Renal pelvis (tissue), 12 donors: ENCODE measurements at places on chromosomes 6 and 20. TPM values are rescaled to one million over a fixed set of nuclear protein-coding genes. Genes with fewer than 3 reads are reported as not detected.
A peak's percentile ranks its signal among the peaks of the same experiment; 100 is the strongest.

Gene ZNF165
- polyA plus RNA-seq = 4.1 TPM

Gene ADAM33
- 13.3 TPM for polyA plus RNA-seq

Gene MDC1
- 53.0 TPM for polyA plus RNA-seq

Gene RBM24
- polyA plus RNA-seq = 1.2 TPM

Gene PLA2G7
- 2.4 TPM for polyA plus RNA-seq

Gene HLA-DMB
- 53.3 TPM for polyA plus RNA-seq

Gene TTLL9
- polyA plus RNA-seq = 5.7 TPM

Gene ZFAND3
- 144 TPM for polyA plus RNA-seq

Gene OOEP
- polyA plus RNA-seq = 0.16 TPM

Gene MANEA
- polyA plus RNA-seq = 23.0 TPM

DNA sequence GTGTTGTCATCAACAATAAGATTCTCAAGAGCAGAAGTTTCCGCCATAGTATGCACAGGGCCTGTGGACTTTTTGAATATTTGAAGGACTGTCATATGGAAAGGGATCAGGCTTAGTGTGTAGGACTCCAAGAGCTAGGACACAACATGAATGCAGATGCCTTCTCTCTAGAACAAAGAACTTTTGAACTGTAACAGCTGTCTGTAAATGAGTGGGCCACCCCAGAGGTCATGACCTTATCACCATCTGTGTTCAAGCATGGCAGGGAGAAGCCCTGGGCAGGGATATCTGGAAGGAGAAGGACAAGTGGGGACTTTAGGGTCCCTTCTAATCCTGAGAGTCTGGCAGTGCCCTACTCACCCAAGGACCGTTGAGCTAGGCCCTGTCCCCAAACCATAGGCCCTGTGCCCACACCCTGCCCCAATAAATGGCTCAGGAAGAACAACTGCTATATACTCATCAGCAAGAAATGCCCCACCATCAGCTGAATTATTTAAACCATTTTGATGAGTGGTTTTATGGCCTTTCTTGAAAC, 70.6 kb downstream of the MTHFD1L start:
- DNase-seq = no peak

- DNase-seq = no peak
Measured at GRCh38 chr6:108350528-108350927, 55.7 kb downstream of the AFG1L start.

DNA sequence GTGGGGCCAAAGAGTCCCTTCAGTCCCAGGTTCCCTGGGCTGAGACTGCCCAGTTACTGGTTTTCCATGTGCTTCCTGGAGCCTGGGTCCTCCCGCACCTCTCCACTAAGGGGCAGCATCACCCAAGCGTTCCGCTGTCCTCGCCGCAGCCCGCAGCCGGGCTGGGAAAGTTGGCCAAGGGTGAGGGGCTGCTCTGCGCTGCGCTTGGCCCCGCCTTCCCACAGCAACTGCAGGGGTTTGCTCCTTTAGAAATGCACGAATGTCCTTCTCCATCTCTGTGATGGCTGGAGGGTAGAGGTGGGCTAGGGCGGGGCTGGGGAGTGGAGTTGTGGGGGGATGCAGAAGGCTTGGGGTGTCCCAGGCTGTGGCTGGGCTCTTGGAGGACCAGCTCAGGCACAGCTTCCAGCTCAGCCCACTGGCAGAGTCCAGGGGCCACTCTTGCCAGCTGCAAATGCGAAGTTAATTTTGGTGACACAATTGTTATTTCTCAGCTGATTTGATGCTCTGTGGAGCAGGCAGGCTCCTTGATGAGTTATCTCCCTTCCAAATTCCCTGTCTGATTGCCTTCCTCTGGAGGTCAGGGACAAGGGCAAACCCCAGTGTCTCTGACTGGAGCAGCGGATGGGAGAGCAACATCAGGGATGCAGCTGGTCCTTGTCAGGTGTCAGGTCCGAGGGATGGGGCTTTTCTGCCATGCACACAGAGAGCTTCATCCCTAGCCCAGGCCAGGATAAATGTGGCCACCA, 63.2 kb downstream of the NOL4L start:
- DNase-seq = peak; percentile 76

GRCh38 chr20:32224463-32224862, 16.8 kb downstream of the POFUT1 start:
- DNase-seq = no peak

- no peak for DNase-seq
Measured at GRCh38 chr20:11051136-11051535, 377.3 kb upstream of the JAG1 start.

GRCh38 chr6:141413196-141413595, 719.5 kb upstream of the GJE1 start:
- DNase-seq = no peak

DNA sequence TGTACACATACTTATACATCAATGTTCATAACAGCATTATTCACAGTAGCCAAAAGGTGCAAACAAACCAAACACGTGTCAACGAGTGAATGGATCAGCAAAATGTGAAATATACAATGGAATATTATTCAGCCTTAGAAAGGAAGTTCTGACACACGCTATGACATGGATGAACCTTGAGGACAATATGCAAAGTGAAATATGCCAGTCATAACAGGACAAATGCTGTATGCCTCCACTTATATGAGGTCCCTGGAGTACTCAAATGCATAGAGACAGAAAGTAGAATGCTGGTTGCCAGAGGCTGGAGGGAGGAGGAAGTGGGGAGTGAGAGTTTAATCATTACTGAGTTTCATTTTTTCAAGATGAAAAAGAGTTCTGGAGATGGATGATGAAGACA, 37.8 kb upstream of the IGF2R start:
- no peak for DNase-seq

DNA sequence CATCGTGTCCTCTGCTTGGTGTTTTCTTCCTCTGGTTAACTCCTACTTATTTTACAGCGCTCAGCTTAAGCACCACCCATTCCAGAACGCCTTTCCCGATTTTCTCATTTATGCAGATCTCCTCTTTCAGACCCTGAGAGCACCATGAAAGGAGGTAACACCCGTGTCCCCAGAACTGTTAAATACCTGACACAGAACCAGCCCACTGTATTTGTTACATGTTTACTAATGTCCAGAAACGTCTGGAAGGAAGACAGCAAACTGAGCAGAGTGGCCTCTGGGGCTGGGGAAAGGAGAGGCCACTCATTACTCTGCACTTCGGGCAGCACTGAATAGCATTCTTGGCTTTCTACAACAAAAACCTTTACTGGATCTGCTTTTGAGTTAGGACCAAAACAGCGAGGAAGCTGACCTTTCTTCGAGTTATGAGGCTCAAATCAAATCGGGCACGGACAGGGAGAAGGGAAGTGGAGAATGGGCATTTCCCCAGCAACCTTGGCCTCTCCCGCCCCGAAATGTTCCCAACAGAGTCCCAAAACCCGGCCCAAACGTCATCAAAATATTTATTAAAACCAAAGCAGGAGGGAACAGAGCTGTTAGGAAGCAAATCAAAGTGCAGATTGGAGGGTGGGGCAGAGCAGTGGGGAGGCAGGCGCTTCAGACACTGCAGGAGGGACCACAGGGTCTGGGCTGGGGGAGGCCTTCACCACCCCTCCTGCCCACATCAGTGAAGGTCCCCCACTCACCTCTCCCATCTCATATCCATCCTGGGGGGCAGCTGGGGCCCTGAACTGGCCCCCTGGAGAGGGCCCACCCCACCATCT, 1.1 kb upstream of the NECAB3 start:
- no peak for DNase-seq

- peak; percentile 42 for DNase-seq
Measured at GRCh38 chr20:48538058-48538825, 289.6 kb downstream of the PREX1 start.

GRCh38 chr6:129929433-129929832, 68.3 kb upstream of the TMEM244 start:
- DNase-seq = no peak

DNA sequence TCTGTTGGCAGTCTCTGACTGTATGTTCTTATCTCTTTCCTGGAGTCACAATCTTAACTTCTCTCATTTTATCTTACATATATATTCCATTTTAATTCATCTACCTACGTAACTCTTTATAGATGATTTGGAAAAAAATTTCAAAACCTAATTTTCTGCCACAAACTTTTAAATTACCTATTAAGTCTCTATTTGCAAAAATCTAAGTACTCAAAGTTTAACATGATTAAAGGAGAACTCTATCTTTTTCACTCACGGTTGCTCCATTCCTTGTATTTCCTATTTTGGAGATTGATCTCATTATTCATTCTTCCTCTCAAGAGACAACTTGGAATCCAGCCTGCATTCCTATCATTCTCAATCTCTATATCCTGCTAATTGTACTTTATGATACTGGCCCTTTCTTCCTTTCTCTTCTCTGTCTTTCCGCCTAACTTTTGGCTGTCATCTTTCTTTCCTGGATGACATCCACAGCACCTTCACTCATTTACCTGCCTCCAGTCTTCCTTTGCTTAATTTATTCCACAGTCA, 1071.1 kb upstream of the CITED2 start:
- no peak for DNase-seq

- no peak for DNase-seq
Measured at GRCh38 chr20:8291200-8291599, 159.1 kb downstream of the PLCB1 start.

DNA sequence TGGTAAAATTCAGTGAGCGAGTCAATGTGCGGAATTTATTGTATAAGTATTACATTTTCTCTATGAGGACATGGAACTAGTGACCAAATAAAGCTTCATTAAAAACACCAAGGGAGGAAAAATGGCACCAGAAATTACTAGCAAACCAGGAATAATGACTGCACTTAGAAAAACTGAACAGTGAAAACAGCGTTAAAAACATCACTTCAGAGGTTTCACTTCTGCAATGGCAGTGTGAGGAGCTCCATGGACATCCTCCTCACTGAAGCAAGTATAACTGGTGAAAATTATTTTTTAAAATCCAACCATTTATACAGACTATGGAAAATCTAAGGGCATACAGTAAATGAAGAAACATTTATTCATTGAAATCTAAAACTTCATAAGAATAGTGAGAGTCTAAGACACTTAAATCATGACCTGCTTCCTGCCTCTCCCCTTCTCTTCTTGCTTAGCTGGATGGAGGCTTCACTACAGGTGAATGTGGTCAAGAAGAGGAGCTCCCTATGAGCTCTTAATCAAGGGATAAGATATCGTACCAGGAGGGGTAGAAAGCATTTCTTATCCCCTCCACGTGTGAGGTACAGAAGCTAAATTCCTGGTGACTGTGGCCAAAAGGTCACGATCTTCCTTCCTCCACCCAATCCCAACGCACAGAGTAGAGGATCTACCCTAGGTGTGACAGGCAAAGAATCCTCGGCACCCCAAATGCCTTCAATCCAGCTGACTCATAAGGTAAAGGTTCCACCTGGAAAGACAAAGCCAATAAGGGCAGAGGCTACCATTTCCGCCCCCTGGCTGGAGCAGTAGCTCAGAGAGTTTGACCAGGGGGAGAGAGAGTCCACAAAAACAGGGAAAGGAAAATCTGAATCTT, 12.3 kb upstream of the ASF1A start:
- no peak for DNase-seq

GRCh38 chr6:47264775-47265184, 44.9 kb downstream of the TNFRSF21 start:
- no peak for DNase-seq

GRCh38 chr20:35908007-35908406, 46.3 kb downstream of the SCAND1 start:
- no peak for DNase-seq

DNA sequence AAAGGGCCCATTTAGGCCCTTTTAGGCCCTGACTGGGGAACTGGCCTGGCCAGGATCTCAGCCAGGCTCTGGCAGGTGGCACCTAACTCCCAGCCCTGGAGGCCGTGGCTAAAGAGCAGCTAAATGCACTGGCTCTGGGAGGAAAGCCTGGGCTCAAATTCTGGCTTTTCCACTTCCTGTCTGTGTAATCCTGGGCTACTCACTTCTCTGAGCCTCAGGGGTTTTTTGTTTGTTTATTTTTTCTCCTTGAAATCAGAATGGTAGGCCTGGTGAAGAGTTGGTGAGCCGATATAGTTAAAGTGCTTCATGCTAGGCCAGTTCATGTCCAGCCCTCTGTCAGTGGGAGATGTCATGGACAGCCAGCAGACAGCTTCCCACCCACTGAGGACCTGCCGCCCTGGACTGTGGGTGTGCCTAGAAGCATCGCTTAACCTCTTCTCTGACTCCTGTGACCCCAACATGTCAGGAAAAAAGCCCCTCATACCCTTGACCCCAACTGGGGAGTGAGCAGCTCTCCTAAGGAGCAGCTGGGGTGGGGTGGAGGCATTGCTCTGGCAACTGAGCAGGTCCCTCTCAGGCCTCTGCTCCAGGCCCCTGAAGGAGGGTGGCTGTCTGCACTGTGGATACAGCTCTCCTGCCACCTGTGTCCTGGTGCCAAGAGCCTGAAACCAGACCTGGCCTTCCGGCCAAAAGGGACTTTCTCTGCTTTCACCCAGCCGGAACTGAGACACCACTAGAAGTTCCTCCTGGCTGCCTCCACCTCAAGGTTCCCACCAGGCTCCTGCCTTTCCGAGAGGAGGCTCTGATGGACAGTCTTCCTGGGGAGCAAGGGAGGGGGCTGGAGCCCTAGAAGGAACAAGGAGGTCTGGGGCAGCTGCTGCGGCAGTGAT, 57.2 kb upstream of the MYL9 start:
- DNase-seq = no peak

DNA sequence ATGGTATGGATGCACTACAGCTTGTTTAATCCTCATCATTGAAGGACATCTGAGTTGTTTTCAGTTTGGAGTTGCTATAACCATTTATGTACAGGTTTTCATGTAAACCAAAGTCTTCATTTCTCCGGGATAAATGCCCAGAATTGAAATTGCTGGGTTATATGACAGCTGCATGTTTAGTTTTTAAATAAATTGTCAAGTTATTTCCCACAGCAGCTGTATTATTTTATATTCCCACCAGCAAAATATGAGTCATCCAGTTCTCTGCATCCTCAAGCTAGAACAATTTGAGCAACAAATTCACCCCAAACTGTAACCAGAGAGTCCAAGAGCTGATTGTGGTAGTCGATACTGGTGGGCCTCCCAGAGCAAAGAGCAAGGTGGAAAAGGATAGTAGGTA, 161.0 kb upstream of the PRND start:
- DNase-seq = no peak

GRCh38 chr20:45365444-45365970, 2.6 kb downstream of the SYS1 start:
- no peak for DNase-seq
